Activated CD4-positive, alpha-beta T cell treated with anti-CD3 and anti-CD28 coated beads for 1 hour (primary cell): ENCODE measurements at places on chromosomes 6 and 20.

DNA sequence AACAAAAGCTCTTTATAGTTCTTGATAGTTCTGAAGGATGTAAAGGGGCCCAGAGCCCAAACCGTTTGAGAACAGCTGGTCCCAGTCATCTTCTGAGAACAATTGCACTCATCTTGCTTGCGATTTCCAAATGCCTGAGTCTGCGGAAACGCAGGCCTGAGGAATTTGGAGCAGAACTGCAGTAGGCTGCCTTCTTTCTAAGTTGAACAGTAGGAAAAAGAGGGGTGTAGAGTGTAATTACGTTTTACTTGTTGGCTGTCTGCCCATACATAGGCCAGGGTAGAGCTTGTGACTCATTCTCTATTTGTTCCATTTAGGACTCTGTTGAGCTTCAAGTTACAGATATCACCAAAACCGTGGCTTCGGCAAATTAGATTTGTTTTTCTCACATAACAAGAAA is 42.0 kb upstream of the KIF16B start:
- no peak for DNase-seq

- no peak for DNase-seq
These were observed 48.3 kb downstream of the PPP1R16B start for GRCh38 chr20:38853759-38854158.

DNA sequence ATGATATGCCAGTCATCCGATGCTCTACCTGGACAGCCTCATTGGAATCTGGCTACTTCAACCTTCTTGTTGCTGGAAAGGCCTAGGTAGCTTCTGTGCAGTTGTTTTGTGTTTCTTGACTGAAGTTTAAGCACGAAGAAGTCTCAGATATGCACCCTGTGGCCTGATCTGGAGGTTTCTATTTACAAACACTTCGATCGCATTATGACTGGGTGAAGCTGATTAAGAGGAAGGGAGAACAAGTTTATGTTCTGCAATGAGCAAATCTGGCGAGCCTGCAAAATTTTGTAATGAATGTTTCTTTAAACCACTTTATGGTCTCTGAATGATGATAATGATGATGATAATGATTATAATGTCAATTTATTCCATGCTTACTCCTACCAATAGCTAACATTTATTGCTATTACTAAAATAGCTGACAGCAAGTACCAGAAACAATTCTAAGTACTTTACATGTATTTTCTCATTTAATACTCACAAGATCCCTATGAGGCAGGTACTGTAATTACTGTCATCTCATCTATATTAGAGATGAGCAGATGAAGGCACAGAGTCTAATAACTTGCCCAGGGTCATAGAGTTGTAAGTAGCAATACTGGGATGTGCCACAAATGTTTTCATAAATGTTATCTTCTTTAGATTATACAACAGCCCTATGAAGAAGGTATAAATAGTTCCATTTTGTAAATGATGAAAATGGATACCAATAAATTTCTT is 126.1 kb upstream of the UST start:
- no peak for DNase-seq

DNA sequence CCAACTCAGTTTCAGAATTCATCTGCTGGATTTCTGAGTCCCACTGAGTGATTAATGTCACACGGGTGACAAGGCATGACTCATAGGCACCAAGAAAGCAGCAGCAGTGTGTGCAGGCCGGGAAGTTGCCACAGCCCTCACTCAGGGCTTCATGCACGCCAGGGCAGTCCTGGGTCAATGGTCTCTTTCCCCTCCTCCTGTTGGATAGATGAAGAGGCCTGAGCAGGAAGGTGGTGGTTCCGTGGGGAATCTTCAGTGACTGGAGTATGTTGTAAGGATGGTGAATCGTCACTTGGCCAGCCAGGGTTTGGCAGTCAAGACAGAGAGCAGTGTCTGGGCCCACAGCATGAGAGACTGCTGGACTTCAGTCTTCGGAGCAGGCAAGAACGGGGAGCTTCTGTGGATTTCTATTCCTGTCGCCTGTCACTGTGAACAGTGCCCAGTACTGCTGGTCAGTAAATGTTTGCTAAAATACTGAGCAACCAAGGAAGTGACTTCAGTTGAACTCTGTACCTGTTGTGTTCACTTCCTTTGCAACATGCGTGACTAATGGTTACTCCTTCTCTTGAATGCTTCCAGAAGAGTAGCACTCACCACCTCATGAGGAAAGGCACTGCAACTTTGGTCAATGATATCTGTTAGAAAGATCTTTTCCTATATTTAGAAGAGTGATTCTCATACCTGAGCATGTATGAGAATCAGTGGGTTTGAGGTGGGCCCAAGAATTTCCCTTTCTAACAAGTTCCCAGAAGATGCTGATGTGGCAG is 62.0 kb upstream of the CD93 start:
- no peak for DNase-seq

DNA sequence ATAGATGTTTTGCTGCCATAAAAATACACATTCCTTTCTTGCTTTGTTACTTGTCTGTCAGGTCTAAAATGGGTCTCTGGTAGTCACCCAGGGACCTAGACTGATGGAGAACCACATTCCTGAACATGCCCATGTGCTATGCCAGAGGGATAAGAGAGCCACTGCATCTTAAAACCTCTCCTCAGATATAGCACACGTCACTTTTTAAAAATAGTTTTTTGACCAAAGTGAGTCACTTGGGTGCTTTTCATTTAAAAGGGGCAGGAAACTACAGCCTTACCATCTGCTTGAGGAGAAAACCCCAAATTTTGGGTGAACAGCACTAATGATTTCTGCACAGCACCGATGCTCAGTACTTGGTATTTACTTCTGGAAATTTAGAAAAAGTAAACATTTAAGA is 197.8 kb downstream of the OGFRL1 start:
- DNase-seq, result no peak

GRCh38 chr6:1987640-1988039 is 257.8 kb downstream of the GMDS start:
- no peak for DNase-seq
